ENCODE measurements at places on chromosomes 2 and 18.
A peak's percentile ranks its signal among the peaks of the same experiment; 100 is the strongest.

DNA sequence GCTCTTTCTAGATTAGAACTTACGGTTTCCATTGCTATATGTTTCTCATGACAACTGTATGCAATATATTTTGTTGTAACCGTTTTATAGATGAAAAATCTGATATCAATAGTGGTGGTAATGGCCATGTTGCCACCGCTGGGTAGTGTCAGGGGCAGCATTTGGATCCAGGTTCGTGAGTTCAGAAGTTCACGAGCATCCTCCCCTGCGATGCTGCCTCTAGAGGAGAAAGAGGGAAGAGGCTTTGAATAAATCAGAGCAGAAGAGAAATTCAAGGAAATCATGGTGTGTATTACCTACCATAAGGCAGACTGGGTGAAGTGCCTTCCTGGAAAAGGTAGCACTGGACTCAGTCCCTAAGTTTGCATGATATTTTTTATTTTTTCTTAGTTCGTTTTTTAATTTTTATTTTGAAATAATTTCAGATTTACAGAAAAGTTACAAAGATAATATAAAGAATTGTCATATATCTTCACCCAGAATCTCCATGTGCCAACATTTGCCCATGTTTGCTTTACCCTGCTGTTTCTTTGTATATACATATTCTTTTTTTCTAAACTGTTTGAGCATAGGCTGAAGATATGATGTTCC, 3.3 kb upstream of the ZBTB7C start:
- DNase-seq, result peak; percentile 27

- no peak for DNase-seq
Measured at GRCh38 chr2:7777668-7778067, 860.5 kb downstream of the RNF144A start.

DNA sequence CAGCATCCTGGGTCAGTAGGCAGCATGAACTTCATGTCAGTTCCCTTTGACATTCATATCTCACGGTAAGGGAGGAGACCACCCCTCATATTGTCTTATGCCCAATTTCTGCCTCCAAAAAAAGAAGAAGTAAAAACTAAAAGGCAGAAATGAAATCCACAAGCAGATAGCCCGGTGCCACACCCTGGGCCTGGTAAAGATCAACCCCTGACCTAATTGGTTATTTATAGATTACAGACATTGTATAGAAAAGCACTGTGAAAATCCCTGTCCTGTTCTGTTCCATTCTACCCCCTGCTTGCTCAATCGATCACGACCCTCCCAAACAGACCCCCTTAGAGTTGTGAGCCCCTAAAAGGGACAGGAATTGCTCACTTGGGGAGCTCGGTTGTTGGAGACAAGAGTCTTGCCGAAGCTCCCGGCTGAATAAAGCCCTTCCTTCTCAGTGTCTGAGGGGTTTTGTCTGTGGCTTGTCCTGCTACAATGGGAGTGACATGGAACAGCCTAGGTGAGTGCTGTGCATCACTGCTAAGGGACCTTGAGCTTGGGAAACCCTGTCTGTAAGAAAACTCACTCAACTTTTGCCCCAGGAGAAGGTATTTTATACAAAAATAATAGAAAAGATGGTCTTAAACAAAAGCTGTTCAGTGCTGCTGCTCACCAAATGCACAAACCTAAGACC, 11.1 kb downstream of the NDUFV2 start:
- DNase-seq, result no peak

GRCh38 chr2:71896385-71897136, 251.1 kb downstream of the CYP26B1 start:
- DNase-seq, result no peak

GRCh38 chr2:224308272-224308911, 93.5 kb downstream of the FAM124B start:
- no peak for DNase-seq

DNA sequence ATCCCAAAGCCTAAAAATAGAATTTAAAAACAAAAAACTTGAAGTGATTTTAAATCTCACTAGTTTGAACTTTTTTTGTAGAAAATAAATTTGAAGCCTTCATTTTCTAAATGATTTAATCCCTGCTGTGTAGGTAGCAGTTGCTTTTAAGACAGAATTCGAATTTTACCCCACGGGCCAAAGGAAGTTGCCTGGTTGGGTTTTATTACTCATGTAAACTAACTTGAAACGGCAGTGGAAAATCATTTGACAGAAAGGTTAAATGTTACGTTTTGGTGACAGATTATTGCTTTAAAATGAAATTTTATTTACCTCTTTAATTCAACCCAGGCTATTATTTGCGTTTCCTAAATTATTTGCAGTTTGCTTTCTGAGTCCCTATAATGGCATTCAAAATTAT, 2.0 kb downstream of the MAPRE2 start:
- no peak for DNase-seq

DNA sequence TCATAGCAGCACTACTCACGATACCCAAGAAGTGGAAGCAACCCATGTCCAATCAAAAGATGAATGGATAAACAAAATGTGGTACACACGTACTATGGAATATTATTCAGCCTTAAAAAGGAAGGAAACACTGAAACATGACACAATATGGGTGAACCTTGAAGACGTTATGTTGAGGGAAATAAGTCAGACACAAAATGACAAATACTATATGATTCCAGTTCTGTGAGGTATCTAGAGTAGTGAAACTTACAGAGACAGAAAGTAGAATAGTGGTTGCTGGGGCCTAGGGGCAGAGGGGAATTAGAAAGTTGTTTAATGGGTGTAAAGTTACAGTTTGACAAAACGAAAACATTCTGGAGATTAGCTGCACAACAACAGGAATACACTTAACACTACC, 24.7 kb downstream of the TLK1 start:
- no peak for DNase-seq

GRCh38 chr2:79670198-79670597, 157.3 kb downstream of the CTNNA2 start:
- DNase-seq, result peak; percentile 10

All from HTR-8/SVneo (cell line).